ENCODE measurements at places on chromosomes 12 and 14.
A peak's percentile ranks its signal among the peaks of the same experiment; 100 is the strongest.

DNA sequence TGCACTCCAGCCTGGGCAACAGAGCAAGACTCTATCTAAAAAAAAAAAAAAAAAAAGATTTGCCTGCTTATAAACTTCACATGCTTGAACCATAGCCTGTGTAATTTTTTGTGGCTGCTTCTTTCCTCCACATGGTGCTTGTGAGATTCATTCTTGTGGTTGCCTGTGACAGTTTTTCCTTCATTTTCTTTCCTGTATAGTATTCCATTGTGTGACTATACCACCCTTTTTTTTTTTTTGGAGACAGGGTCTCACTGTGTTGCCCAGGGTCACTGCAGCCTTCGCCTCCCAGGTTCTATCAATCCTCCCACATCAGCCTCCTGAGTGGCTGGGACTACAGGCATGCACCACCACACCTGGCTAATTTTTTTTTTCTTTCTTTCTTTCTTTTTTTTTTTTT lies 22.6 kb upstream of the CHST11 start:
- DNase-seq: no peak

GRCh38 chr14:55438066-55438683 lies 2.2 kb downstream of the TBPL2 start:
- DNase-seq: peak; percentile 84

DNA sequence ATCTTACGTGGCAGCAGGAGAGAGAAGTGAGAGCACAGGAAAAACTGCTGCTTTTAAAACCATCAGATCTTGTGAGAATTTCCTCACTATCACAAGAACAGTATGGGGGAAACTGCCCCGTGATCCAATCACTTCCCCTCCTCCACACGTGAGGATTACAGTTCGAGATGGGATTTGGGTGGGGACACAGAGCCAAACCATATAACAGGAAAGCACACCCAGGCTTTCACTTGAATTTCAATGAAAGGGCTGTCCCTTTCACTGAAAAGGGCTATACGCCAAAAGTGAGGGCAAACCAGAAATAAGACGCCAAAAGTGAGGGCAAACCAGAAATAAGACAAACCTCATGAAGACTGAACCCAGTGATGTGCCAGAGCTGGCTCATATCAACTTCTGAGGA lies 22.8 kb upstream of the TMEM233 start:
- no peak for DNase-seq

- no peak for DNase-seq
Measured at GRCh38 chr12:101700299-101700820, 2.9 kb downstream of the CHPT1 start.

GRCh38 chr12:74488134-74488533 lies 49.5 kb upstream of the ATXN7L3B start:
- no peak for DNase-seq

DNA sequence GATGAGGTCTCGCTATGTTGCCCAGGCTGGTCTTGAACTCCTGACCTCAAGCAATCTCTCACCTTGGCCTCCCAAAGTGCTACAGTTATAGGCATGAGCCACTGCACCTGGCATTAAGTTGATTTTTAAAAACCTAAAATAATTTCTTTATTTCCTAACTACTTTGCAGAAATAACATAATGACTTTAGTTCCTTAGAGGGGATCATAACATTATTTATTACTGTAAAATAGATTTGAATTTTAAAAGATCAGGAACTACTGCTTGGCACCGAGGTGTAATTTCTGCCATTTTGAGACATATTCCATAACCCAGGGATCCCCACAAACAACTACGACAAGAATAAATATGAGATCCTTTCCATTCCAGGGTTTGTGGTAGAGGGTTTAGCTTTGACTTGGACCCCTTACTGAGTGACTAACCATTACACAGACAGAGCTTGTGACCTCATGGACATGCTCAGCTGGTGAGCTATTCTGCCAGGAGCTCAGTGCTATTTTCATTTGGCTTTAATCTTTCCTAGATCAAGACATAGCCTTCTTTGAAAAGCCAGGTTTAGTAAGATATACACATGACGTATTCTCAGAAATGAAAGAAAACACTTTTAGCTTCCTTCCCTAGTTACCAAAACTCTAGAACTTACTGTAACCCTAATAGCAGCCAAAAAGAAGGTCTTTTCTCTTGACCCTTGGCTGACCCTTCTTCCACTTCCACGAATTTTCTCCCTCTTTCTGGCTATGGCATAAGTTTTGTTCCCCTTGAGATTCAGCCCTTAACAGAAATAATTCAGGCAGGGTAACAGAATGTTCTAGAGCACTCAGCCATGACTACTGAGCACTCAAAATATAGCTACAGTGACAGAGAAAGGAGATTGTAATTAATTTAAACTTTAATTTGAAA lies 75.1 kb upstream of the NUDT4 start:
- peak; percentile 64 for DNase-seq

DNA sequence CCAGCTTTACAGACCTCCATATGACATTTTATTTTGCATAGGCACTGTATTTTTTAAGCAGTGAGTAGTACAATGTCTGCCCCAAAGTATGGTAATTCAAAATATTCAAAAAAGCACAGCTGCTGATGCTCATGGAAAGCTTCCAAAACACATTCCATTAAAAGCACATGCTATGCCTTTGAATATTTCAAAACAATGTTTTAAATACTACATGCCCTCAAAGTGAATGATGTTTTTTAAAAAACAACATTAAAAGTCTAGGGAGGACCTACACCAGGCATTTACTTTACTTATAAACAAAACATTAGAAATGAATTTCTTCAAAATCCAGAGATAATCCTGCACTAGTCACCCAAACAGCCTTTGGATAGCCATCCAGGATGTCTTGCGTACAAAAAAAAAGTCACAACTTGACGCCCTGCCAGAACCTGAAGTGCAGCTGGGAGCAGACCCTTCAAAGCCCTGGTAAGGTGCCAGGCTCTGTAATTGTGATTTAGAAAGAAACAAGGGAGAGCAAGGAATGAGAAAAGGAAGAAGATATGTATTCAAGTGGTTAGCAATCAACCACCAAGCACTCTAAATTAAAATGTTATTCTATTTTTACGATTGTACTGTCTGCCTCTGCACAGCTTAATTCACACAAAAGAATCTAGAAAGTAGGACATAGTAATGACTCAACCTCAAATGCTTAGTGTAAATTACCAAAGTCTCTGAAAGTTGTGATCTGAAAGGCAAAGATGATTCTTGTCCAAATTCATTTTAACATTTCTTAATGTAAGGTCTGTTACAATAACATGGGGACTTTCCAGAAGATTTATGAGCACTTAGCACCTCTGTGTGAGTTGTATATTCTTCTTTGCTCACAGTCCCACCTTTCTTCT lies 31.9 kb downstream of the CEP83 start:
- peak; percentile 88 for DNase-seq

GRCh38 chr12:107788281-107788680 lies 13.8 kb downstream of the ASCL4 start:
- DNase-seq: no peak

- no peak for DNase-seq
Measured at GRCh38 chr14:55910601-55911243, 207.5 kb upstream of the PELI2 start.

GRCh38 chr12:107439026-107439738 lies 246.4 kb upstream of the PWP1 start:
- no peak for DNase-seq

GRCh38 chr12:16121953-16122352 lies 155.5 kb downstream of the SLC15A5 start:
- DNase-seq: no peak

DNA sequence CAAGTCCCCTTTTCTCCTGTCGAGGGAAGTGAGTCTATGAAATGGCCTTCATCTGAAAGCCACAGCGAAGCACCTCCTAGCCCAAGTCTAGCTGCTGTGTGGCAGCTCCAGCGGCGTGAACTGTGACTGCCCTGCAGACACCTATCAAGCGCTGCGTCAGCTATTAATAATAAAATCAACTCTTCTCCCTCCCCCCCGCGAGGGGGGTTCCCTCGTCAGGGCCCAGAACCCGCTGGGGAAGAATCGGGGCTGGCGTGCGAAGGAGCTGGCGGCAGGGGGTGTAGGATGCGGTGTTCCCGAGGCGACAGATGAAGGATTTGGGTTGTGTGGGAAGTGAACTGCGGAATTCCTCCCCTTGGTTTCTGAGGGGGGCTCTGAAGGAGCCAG lies 662 bp upstream of the ATP2A2 start:
- peak; percentile 34 for DNase-seq

DNA sequence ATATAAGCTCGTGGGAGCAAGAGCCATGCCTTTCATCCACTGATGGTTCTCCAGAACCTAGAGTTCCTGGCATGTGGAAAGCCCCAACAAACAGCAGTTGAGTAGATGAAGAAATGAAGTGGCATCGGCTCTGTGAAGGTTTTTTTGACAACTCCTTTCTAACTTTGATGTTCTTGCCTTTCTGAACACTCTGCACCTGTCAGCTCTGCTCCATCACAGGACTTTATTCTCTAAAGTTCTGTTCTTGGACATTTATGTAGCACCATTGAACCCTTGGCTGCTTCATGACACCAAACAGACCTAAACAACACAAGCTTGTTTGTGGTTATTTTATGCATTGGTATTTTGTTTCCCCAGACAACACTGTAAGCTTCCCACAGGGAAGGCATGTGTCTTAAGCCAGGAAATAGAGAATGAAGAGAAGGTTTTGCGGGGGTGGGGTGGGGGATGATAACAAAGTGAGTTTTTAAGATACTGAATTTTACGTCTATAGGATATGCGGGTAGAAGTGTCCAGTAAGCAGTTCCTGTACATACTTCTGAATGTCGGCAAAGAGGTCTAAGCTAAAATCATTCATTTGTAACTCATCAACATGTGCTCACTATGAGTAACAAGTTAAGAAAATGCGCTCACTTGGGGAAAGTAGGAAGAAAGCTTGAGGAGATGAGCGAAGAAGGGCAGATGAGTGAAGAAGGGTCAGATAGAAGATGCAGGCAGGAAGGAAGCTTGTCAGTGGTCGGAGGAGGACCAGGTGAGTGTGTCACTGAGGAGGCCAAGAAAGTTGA lies 146.0 kb upstream of the PLEKHG7 start:
- no peak for DNase-seq

DNA sequence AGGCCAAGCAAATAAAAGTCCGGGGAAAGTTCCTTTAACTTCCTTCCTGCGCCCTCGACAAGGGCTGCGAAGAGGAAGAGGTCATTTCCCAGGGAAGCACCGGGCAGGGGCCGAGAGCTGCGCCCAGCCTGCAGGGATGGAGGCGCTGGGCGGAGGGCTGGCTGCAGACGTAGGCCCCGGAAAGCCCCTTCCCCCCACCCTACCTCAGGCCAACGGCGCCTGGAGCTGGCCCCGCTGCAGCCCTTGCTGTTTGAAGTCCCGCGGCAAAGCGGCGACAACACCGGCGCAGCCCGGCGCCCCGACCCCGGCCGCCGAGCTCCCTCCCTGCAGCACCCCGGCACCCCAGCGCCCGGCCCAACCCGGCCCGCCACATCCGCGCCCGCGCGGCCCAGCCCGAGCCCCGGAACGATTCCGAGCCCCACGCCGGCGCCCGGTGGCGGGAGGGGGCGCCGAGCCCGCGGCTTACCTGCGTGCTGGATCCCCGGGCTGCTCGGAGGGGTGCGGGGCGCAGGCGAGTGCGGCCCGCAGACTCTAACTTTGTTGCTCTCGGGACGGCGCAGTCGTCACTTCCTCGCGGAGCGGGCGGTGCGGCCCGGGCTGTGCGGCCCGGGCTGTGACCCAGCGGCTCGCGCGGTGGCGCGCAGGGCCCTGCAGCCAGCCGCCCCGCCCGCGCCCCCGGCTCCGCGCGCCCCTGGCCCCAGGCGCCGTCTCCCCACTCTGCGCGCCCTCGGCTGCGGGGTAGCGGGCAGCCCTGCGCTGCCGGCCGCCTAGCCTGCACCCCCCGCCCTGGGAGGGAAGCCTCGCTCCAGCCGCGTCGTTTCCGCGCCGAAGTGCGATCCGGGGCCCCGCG lies 64.8 kb upstream of the PTGR2 start:
- no peak for DNase-seq

- DNase-seq: no peak
Measured at GRCh38 chr14:80615831-80616230, 325.7 kb downstream of the CEP128 start.

GRCh38 chr12:107379852-107380567 lies 286.7 kb upstream of the CRY1 start:
- DNase-seq: no peak

GRCh38 chr12:65411171-65411570 lies 132.7 kb downstream of the MSRB3 start:
- no peak for DNase-seq

Measured in fibroblast of pulmonary artery (primary cell).